NCI-H82 (cell line): ENCODE measurements at places on chromosomes 7 and 10.

DNA sequence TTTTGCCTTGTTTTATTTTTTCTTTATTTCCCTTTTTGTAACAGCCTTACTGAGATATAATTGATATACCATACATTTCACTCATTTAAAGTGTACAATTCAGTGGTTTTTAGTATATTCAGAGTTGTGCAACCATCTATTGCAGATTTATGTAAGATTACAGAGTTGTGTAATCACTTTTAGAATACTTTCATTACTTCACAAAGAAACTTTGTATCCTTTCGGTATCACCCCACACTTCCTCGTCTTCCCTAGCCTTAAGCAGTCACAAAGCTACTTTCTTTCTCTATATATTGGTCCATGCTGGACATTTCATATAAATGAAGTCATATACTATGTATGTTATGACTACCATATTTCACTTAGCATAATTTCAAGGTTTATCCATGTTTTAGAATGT is 74.6 kb downstream of the ATRNL1 start:
- no peak for DNase-seq

DNA sequence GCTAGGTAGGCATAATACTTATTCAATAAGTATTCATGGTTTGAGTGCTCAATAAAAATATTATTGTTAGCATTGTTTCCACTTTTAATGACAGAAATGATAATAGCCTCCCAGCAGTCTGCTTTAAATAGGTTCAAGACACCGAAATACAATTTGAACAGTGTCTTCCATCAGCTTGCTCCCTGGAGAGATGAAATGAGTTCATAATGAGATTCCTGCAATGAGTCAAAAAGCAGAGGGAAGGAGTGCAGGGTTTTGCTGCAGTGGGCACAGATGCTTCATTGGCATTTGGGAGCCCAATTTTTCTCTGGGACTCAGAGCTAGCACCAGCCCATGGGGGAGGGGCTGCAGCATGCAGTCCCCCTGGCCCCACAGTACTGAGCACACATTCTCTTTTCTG is 32.6 kb upstream of the CHCHD3 start:
- DNase-seq: peak; percentile 15

DNA sequence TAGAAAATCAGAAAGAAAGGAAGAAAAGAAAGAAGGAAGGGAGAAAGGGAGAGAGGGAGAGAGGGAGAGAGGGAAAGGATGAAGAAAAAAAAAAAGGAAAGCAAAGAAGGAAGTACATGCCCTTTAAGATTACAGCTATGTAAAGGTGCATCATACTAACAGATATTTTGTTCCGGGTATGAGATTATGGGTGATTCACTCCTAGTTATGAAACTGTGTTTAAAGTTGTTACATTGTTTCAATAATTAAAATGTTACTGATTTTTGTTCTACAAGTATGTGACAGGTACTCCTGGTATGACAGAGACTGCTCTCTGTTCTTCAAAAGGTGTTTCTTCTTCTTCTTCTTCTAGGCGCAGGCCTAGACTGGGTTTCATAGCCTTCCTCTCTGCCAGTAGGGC is 808.9 kb downstream of the GRID1 start:
- DNase-seq: no peak

- DNase-seq: peak; percentile 95
Measured at GRCh38 chr7:110839866-110840265, 251.1 kb upstream of the LRRN3 start.

- no peak for DNase-seq
Measured at GRCh38 chr10:124436191-124436638, 13.6 kb downstream of the NKX1-2 start.

GRCh38 chr10:124123156-124123555 is 29.8 kb upstream of the CHST15 start:
- no peak for DNase-seq

- DNase-seq: no peak
Measured at GRCh38 chr10:26474026-26474425, 35.9 kb downstream of the APBB1IP start.

DNA sequence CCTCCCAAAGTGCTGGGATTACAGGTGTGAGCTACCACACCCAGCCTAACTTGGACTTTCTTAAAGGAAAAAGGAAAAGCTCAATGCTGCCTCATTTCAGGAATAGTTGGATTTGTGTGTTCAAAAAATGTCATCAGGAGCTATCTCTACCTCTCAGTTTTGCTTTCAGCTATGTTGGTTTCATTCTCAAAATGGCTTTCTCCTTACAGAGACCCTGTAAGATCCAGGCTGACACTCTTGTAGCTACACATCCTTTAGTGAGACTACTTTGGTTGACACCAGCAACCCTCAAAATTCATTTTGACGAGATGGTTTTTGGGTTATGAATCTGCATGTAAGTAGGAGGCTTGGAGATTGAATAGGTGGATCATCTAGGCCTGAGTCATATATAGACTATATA is 269.7 kb upstream of the SORCS1 start:
- no peak for DNase-seq

DNA sequence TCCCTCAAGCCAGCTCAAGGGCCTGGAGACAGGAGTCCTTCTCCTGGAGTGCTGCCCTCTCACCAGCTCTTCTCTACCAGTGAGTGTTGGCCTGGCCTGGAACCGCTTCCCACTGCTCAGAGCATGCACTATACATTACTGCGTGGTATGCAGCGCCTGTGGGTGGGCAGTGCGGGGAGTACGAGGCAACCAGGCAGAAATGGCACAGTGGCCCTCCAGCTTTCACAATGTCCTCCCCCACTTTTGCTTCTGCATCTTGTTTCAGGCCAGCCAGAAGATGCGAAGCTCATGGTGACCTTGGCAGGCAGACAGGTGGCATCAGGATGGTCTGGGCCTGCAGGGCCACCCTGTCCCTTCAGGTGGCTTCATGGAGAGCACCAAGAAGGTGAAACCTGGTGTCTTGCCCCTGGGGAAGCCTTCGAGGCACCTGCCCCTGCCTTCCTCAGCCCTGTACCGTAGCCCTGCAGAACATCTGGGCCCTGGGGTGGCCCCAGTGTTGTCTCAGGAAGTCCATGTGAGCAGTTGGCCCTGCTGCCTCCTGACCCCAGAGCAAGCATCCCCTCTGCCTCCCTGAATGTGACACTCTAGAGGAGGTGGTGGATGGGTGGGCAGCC is 35.8 kb downstream of the RASGEF1A start:
- DNase-seq: no peak

DNA sequence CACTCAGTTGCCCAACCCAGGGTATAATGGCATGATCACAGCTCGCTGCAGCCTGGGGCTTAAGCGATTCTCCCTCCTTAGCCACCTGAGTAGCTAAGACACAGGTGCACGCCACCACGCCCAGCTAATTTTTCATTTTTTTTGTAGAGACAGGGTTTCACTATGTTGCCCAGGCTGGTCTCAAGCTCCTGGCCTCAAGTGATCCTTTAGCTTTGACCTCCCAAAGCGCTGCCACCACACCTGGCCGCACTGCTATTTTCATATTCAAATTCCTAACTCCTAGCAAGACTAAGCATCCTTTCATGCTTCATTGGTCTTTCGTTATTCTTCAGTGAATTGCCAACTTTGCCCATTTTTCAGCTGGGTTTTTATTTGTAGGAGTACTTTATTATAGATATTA is 30.4 kb upstream of the DAGLB start:
- no peak for DNase-seq

DNA sequence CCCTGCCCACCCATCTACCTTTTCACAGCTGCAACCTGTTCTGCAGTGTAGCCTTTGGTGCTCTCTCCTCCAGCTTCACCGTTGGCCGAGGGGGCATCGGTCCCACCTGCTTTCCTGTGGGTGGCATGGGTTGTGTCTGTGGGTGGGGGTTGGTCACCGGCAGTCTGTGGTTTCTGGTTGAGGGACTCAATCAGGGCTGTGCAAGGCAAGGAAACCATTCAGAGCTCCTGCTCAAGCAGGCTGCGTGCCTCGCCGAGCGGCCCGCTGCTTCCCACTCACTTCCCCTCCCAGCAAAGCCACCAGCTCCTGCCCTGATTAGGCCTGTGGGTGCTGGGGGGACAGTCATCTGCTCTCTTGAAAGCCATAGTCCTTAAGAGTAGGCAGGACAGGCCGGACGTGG is 9.8 kb downstream of the DNAJB12 start:
- DNase-seq: no peak

- DNase-seq: no peak
Measured at GRCh38 chr7:3158341-3158760, 114.7 kb upstream of the CARD11 start.
